ENCODE measurements at places on chromosomes 7 and 10.

DNA sequence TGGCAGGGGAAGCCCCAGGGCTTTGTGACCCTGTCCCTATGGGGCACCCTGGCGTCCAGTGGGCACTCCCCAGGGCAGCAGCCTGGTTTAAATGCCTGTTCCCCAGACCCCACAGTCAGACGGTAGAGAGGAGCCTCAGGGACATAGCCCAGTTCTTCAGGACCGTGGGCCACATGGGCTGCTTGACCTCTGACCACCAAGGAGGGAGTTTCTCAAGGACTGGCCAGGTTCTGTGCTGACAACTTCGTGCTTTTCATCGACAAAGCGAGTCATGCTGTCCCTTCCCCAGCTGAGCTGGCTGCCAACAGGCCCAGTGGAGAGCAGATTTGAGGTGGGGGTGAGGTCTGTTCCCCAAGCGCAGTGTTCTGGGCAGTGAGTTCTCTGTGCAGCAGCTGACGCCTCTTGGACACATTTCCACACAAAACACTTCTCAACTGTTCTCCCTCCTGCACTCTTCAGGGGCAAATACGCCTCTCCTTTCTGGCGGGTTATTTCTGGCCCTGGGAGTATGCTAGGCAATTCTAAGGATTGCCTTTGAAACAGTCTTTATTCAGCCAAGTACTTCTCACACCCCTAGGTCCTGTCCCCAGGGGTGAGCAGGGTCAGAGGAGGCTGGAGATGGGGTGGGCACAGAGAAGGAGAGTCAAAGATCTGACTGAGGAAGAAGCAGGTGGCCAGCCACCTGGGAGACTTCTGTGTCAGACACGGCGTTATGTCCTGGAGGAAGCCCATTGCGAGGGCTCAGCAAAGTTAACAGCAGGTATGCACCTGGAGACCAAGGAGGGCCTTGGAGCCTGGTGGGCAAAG is 57.3 kb upstream of the CAMK2B start:
- DNase-seq, result no peak

GRCh38 chr10:5888843-5889623 is 660 bp downstream of the ANKRD16 start:
- DNase-seq, result no peak

- no peak for DNase-seq
Observed at GRCh38 chr7:129341212-129341611, 93.0 kb upstream of the STRIP2 start.

- DNase-seq, result no peak
Observed at GRCh38 chr7:105084581-105084980, 70.6 kb downstream of the KMT2E start.

DNA sequence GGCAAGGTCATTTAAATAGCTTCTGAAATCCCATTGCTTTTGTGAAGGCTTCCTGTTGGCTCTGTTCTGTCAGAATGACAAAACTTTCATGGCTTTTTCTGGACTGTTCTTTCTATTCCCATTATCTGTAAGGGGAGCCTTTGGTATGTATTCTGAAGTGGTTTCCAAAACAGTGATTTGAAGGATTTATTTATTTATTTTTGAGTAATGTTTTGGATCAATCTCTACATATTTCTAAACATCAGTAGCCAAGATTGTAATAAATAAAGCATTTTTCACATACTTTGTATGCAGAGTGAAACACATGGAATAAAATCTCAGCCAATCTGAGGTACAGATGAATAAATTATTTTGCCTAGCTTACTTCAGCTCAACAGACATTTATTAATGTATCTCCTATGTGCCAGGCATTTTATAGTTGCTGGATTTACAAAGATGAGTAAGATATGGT is 121.1 kb downstream of the BBS9 start:
- no peak for DNase-seq

GRCh38 chr7:63087575-63088190 is 911.0 kb upstream of the ZNF722 start:
- DNase-seq, result no peak

DNA sequence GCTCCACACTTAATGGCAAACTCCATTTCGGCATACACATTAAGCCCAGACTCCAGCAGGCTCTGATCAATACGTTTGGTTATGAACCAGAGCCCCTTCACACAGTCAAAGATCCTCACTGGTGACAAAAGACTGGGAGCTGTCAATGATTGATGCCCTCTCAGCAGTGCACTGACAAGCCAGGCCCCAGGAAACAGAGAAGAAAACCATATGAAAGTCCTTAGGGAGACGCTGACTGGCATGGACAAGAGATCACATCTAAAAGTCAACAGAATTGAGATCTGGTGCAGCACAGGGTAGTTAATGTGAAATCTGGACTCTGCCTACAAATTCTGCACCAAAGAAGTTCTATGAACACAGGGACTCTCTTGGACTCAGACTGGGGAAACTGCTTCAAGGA is 600.9 kb upstream of the NRP1 start:
- no peak for DNase-seq

DNA sequence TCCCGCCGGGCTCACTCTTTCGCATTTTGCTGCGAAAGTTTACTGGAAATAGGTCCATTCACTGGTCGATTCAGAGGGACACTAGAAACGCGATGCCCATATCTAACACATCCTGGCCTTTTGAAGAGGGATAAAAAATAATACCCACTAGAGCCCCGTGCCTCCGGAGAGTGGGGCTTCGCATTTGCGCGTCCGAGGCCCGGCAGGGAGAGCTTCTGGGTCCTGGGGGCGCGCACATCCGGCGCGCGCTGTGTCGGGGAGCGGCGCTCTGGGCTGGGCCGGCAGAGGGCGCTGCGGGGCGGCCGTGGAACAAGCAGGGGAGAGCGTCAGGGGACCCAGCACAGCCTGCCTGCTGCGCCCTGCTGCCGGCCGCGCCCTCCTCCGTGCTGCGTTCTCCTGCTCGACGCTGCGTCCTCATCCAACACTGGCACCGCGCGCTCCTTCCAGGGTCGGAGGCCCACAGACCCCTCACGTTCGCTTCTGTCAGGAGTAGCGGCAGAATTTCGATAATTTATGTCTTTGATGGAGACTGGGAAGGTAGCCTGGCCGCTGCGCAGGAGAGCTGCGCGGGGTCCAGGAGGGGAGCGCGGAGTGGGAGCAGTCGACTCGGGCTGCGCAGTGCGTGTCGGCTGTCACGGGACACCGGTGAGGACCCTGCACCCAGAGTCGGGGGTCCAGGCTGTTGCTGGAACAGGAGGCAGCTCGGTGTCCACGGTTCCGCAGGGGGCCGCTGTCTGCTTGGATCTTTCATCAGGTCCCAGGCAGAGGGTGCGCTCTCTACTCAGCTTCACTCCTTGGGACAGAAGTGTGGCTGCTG is 41.5 kb upstream of the ZNF32 start:
- DNase-seq, result peak; percentile 95

DNA sequence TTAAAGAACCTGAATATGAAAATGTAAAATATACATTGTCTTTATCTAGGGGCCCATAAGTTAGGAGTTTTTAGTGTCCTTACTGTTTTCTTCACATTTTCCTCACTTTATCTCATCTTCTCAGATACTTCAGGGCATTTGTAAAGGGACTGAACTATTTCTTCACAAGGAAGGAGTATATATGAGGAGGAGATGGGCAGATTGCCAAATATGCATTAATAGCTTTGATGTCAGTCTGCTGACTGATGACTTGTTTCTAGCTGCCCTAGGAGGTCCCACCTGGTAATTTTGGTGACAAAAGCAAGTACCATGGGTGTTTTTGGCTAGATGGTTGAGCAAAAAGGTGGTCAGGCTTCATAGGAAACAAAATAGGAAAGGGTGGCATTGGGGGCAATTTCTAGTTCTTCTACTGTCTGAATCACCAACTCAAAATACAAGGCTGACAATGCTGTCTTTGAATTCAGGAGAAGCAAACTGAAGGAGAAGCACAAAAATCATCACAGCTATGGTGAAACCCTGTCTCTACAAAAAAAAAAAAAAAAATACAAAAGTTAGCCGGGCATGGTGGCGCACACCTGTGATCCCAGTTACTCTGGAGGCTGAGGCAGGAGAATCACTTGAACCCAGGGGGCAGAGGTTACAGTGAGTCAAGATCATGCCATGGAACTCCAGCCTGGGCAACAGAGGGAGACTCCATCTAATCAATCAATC is 10.4 kb upstream of the STRIP2 start:
- DNase-seq, result no peak

DNA sequence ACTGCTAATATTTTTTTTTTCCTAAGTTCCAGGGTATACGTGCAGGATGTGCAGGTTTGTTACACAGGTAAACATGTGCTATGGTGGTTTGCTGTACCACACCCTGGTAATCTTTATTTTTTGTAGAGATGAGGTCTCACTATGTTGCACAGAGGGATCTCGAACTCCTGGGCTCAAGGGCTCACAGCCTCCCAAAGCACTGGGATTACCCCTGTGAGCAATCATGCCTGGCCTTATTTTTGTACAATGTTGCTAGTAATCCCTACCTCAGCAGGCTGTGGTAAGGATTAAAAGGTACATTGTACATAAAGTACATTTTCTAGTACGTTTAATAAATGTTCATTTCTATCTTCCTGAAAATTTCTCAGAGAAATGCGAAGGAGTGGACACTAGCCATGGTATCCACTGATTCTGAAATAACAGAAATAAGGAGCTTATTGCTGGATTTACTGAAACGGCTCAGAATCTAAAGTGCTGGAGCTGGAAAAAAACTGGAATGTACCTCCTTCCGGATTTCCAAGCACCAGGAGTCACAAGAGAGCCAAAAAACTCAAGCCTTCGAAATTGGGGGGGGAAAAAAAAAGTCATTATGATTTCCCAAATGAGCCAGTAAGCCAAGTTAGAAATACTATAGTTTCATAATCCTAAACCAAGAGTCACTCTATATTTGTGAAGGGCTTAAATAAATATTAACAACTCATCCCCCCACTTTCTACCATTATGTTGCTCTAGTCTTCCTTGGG is 69.6 kb downstream of the NT5C2 start:
- no peak for DNase-seq

- DNase-seq, result peak; percentile 36
Observed at GRCh38 chr7:110347081-110347480, 743.8 kb upstream of the LRRN3 start.

DNA sequence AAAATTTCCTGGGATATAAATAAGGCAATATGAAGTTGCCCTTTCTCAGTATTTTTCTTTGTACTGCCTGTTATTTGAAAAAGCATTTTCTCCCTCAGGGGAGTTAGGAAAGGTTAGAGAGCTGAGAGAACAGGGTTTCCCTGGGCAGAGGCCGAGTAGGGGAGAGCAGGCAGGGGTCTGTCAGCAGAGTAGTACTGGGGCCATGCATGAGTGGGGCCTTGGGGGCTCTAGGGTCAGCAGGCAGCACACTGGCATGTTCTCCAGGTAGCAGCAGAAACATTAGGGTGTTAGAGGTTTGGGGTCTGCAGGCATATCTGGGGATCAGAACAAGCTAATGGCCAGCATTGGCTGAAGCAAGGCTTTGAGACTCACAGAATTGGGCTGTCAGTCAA is 56.4 kb downstream of the KLRG2 start:
- DNase-seq, result no peak

DNA sequence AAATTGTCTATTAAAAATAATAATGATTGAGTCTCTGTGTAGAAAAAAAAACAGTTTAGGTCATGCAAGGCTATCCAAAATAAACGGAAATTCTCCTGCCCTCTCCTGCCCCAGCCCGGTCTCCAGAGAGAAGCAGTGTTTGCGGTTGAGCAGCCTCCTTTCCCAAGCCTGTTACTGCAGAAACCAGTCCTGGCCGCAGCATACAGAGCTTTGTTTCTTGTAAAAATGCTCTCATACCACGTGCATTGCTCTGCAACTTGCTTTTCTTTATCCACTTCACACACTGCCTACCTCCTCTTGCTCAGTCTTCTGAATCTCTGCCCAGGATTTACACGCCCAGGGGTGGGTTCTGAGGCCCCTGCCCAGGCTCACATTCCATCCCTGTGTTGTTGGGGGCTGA is 34.4 kb upstream of the CUL1 start:
- DNase-seq, result no peak

DNA sequence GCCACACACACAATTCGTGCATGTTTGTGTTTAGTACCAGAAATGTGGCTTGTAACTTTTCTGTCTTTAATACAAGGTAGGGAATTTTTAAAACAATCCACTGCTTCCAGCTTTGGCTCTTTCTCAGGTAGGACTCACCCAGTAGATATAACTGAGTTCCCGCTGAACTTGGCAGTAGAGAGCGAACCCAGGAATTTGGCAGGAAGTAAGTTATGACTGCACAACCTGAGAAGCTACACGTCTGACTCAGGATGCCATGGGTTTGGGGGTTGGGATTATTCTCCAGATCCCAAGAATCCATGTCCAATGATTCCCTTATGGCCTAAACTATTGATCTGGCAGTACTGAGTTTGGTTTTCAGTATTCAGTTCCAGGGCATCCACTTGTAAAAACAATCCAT is 499.7 kb downstream of the CALN1 start:
- DNase-seq, result peak; percentile 43

DNA sequence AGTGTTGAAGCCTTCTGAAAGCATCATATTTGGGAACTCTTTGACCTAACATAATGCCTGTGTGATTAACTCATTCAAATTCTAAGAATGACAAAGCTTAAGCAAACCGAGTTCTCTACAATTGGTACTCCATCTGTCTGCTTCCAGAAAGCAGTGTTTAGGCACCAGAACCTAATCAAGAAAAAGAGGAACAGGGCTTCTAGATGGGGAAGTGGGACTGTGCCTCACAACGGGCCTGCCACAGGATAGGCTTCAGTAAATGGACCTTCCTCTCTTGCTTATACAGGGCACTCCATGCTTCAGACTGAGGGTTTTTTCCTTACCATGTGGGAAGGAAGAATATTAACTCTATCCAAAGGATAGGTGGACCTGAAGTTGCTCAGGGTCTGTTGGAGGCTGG is 808.1 kb downstream of the XPNPEP1 start:
- no peak for DNase-seq

- peak; percentile 84 for DNase-seq
Observed at GRCh38 chr7:87886875-87887274, 10.6 kb downstream of the DBF4 start.

- DNase-seq, result no peak
Observed at GRCh38 chr7:98958968-98959367, 80.6 kb downstream of the TRRAP start.

DNA sequence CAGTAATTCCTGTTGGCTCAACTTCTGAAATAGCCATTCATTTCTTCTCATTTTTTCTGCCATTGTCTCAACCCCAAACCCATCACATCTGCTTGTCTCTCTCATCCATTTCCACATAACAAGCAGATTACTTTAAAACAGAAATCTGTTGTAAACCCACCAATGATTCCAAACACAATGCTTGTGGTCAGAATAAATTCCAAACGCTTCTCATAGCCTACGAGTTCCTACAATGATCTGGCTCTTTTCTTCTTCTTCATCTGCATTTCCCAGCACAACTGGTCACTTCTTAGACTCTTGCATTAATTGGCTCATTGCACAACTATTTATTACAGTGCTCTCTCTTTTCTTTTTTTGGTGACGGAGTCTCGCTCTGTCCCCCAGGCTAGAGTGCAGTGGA is 364.1 kb downstream of the GATA3 start:
- no peak for DNase-seq
